Anterior cingulate cortex (tissue), 58 donors: ENCODE measurements at places on chromosomes 12 and 14.

DNA sequence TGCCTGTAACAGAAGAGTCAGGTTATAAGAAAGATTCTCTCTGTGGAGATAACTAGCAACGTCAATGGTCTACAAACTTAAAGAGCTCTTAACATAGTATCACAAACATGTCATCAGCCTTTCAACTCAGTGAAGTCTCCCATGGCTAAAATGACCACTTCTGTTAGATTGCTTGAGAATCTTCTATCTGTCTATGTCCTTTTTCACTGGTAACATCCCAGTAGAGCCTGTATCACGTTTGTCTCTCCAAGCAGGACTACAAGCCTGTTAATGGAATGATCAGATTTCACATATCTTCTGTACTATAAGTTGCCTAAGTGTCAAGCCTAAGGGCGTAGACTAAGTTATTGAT lies 50.7 kb downstream of the SLC2A13 start:
- DNase-seq, result no peak

GRCh38 chr14:80867091-80867490 lies 74.4 kb downstream of the CEP128 start:
- no peak for DNase-seq

DNA sequence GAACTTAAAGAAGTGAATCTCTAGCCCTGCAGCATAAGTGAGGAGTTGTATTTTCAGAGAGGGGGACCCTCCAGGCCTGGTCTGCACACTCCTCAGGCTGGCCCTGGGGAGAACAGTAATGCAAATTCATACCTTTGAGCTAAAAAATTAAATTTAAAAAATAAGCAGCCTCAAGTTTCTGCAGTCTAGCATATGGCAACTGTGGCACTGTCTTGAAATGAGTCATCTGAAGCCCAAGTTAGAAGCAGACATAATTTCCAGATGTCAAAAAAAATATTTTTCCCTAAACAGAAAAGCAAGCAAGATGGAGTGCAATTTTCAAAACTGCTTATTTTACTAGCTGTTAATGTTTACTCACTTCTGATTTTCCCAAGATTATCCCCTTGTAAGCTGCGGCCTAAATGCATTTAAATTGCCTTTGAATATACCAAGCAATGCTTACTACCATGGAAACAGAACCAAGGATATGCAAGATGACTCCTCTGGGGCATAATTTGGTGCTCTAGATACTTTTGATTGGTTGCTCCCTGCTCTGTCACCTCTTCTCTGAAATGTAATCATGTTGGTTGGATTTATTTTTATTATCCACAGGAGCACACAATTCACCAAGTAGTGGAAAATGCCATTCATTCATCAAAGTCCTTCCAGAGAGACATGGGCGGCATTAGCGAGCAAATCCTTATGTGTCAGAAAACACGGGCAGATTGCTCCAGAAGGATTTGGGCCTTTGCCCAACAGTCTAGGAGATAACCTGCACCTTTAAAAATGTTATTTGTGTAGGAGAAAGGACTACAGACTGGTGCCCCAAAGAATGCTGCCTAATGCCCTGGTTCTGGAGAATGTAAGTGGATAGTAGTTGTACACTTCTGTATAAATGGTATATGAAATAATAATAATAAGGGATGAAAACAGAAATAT lies 25.0 kb upstream of the DHRS7 start:
- no peak for DNase-seq

- DNase-seq, result no peak
Measured at GRCh38 chr12:107731366-107731765, 29.6 kb downstream of the PRDM4 start.

GRCh38 chr14:21103411-21103709 lies 2.5 kb downstream of the TMEM253 start:
- no peak for DNase-seq

DNA sequence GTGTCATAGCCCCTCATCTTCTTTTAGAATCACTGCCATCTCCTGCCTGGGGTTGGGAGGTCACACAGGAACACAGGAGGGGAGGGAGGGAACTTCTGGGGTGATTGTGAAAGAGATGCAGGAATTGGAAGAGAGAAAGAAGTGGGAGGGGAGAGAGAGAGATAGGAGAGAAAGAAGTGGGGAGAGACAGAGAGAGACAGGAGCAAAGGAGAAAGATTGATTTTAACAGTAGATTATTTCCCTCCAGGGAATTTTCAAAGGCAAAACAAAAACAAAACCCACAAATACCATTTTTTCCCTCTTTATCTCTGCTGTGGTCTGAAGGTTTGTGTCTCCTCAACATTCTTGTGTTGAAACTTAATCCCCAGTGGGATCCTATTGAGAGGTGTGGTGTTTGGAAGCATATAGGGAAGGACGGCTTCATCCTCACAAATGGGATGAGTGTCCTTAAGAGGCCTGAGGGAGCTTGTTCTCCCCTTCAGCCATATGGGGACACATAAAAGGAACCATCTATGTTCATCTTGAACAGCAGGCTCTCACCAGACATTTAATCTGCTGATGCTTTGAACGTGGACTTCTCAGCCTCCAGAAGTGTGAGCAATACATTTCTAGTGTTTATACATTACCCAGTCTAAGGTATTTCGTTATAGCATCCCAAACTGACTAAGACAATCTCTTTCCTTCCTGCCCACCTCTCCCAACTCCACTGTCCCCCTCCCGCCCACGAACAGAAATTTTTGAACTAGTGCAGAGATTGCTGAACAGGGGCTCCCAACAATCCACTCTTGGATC lies 134.9 kb upstream of the MAX start:
- DNase-seq, result no peak

- no peak for DNase-seq
Measured at GRCh38 chr14:102164965-102165364, 25.3 kb downstream of the WDR20 start.

DNA sequence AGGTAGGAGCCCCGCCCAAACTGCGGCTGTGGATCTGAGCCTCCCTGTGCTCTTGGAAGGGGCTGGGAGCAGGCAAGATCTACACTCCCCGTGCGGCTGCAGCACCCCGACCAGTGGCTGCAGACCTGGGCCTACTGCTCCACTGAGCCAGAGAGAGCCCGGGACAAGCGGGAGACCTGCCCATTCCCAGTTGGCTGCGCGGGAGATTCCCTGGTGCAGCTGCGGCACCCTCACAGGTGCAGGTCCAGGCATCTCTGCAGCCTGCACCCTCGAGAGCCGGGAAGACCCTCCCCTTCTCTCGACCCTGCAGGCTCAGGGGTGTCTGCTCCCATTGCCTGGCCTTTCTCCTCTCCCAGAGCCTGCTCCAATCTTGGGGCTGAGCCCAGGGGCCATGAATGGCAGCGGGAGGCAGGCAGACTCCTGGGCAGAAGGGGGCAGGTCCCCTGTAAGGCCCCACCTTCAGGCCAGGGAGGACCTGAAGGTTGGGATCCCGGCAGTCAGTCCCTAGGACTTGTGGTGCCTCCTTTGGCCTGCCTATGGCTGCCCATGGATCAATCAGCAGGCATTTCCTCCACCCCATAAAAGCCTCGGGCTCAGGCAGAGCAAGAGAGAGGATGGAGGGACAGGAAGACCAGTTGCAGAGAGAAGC lies 8.8 kb upstream of the A2M start:
- no peak for DNase-seq
